ENCODE measurements at places on chromosomes 3 and 15.
A peak's percentile ranks its signal among the peaks of the same experiment; 100 is the strongest.

- DNase-seq, result no peak
Observed at GRCh38 chr15:64697911-64698369, 77.4 kb downstream of the RBPMS2 start.

DNA sequence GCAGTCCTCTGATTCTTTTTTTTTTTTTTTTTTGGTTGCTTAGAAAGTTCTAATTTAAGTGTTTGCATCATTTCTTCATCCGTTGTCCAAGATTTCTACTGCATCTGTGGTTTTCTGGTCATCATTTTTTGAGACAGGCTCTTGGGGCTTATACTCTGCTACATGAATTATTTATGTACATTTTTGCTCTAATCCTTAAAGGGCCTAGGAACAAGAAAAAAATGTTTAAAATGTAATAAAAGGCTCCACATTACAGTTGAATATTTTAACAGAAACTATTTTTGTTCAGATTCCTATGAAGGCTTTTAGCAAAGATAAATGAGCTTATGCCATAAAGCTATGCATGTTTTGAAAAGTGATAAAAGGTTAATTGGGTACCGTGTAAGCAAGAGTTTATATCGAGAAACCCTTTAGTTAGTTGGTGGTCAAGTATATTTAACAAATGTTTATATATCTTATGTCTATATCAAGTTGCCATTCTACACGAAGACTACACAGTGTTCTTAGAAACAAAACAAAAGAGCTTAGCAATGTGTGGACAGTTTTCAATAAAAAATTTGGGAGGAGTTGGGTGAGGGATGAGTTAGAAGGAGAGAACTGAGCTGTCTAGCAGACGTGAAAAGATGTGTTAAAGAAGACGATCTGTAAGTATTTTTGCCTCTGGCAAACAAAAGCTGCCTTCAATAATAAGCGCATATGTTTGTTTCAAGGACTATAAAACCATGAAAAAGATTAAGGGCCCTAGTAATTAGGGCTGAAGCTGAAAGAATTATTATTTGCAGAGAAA, 563.6 kb upstream of the NAALADL2 start:
- no peak for DNase-seq

DNA sequence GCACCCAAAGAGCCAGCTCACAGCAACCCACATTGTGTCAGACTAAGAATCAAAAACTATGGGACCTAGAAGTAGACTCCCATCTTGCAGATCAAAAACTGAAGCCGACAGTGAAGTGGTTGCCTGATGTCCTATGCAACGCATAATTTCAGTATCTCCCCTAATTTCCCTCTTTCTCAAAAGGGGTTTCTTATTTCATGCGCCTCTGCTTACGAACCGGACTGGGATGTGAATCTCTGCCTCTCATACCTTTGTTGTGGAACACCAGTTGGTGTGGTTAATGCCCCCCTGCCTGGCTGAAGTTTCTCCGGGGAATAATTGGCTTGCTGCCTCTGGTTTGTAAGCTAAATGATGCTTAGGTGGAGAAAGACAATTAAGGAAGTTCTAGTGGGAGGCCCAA, 514 bp upstream of the FAM174B start:
- no peak for DNase-seq

GRCh38 chr15:30885814-30886213, 17.9 kb upstream of the FAN1 start:
- no peak for DNase-seq

- peak; percentile 20 for DNase-seq
Observed at GRCh38 chr15:31216215-31216911, 110.3 kb upstream of the KLF13 start.

GRCh38 chr15:100291106-100291505, 50.7 kb downstream of the ADAMTS17 start:
- no peak for DNase-seq

- DNase-seq, result no peak
Observed at GRCh38 chr3:40518067-40518466, 6.7 kb upstream of the ZNF621 start.

GRCh38 chr3:194598771-194599557, 34.3 kb downstream of the TMEM44 start:
- DNase-seq, result no peak

GRCh38 chr15:33460166-33460805, 149.5 kb downstream of the RYR3 start:
- no peak for DNase-seq

GRCh38 chr3:134941820-134942219, 146.8 kb downstream of the EPHB1 start:
- DNase-seq, result no peak

GRCh38 chr3:51283421-51283820, 101.7 kb upstream of the MANF start:
- no peak for DNase-seq

DNA sequence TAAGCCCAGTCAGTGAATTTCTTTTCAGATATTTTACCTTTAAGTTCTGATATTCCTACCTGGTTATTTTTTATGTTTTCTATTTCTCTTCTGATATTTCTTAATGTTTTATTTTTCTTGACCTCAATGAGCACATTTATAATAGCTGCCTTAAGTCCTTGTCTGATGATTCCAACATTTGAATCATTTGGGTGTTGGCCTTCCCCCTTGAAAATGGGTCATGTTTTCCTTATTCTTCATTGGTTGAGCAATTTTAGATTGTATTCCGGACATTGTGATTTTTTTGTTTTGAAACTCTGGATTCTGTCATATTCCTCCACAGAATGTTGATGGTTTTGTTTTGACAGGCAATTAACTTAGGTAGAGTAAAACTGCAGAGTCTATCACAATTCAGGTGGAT, 9.7 kb upstream of the ACKR4 start:
- DNase-seq, result no peak

- DNase-seq, result no peak
Observed at GRCh38 chr3:9117220-9117619, 132.2 kb downstream of the SRGAP3 start.

GRCh38 chr3:45868213-45868612, 18.1 kb upstream of the CCR9 start:
- no peak for DNase-seq

DNA sequence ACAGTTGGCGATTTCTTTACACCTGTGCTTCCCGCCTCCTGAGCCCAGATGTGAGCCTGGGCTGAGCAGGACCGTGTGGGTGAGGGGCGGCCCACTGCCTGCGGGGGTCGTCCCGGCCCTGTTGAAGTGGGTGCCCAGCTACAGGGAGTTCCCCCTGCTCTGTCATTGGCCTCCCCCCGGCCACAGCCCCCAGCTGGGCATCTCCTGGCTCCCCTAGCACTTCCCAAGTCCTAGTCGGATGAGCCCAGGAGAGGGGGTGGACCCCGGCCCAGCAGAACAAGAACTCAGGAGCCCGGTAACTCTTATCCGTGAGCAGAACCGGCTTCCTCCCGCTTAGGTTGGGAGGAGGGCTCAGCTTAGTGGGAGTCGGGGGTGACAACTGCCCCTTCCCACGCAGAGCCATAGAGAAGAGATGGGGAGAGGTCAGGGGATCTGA, 757 bp downstream of the PAQR5 start:
- no peak for DNase-seq

GRCh38 chr3:30708472-30708871, 102.1 kb downstream of the TGFBR2 start:
- DNase-seq, result no peak

- no peak for DNase-seq
Observed at GRCh38 chr3:195113536-195114425, 157.2 kb downstream of the XXYLT1 start.

DNA sequence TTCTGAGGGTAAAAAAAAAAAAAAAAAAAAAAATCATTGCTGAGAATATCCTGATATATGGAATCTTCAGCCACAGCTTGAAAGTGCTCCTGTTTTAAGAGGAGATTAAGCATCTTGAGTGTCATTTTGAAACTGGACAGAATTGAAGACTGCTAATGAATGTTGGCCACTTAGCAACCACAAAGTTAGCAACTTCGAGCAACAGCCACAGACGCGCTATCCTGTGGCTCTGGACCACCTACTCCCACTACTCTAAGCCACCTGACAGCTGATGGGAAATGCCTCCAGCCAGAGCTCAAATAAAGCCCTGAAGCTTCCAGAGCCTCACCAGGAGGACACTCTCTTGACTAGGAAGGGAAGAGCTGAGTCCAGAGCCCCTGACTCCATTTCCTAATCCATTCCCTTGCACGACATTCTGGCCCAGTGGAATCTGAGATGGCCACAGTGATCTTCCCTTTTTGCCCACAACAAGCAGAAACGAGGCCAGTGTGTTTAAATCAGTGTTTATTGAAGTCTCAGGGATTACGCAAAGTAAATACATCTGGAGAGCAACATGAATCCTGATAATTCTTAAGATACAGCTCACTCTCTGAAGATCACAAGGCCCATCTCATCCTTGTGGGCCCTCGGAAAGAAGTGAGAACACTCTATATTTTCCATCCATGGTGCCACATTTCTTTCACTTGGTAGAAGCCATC, 58.6 kb downstream of the TMEM212 start:
- no peak for DNase-seq

DNA sequence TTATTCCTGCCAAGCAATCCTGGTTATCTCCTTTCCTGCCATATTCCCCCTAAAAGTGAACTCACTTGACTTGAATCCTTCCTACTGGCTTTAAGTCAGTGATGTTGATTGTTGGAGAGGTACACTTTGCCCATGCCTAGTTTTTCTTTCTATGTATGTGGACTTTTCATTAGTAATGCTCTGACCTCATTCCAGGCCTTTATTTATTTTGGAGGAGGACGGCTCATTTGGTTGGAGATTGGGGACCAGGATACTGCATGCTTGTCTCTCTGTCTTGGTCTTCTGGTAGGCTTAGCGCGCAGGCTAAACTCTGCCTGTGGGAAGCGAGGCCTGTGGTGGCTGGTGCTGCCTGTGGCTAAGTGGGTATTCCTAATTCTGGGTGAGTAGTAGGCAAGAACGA, 29.1 kb upstream of the MTMR10 start:
- DNase-seq, result no peak

DNA sequence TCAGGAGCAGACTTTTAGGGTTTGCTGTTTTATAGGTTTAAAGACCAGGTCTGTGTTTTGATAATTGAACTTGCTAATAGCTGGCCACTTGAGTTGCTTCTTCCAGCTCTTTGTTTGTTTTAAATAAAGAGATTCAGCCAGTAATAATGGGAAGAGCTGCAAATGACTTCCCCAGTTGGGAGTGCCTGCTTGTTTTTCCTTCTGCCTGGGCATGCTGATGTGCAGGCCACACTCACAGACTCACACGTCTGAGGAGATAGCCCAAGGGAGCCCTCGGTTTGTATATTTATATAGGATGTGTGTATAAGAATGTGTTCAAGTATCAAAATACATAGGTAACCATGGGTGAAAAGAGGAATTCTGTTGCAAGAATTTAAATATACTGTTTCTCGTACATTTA, 78.2 kb upstream of the BOC start:
- no peak for DNase-seq

DNA sequence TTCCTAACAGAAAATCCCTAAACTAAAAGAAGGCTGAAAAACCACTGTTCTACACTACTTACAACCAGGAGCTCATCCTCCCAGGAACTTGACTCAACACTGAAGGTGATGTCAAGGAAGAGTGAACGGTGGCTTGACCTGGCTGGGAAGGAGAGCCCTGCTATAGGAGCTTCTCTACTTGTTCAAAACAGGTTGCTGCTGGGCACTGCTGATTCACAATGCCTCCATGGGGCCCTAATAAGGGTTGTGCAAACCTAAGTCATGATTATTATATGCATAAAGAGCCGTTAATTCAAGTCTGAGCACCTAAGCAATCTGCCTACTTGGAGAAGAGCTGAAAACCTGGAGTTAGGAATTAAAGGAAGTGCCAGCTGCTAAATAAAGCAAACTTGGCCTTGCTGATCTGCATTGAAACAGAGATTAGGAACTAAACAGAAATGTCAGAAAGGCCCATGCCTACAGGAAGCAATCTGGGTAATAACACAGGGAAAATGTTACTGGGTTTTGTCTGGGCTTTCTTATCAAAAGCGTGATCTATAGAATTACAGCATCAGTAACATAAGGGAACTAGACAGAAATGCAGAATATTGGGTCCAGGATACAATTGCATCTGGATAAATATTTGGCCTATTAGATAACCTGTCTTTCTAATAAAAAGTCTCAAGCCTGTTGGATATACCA, 243.2 kb downstream of the NEK10 start:
- no peak for DNase-seq

DNA sequence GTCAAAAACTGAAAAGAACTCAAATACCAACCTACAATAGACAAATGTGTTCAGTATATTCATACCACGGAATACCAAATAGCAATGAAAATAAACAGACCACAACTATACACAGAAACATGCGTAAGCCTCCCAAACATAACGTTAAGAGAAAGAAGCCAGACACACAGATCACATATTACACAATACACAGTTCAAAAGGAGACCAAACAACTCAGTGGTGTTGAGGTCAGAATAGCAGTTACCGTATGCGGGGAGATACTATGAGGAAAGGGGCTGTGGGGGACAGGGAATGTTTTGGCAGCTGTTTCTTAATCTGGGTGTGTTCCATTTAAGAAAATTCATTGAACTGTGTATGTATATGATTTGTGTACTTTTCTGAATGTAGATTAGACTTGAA, 6.6 kb downstream of the OSBPL10 start:
- DNase-seq, result no peak

DNA sequence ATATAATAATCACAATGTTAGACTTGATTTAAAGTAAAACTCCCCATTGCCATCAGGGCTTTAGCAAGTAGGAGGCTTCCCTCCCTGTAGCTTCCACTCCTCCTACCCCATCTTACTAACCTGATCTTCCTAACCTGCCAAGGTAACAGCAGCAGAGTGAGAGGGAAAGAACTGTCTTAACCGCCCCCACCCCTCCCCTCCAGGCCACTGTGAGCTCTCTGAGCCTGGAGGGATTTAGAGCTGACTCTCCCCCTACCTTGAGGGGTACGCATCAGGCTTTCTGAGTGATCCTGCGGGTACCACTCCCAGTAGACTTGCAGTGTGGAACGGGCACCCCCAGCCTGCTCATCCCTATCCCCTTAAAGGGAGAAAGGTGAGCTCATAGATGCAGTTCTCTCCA, 11.4 kb upstream of the PRSS50 start:
- no peak for DNase-seq

- no peak for DNase-seq
Observed at GRCh38 chr15:29601811-29602210, 220.5 kb downstream of the TJP1 start.

DNA sequence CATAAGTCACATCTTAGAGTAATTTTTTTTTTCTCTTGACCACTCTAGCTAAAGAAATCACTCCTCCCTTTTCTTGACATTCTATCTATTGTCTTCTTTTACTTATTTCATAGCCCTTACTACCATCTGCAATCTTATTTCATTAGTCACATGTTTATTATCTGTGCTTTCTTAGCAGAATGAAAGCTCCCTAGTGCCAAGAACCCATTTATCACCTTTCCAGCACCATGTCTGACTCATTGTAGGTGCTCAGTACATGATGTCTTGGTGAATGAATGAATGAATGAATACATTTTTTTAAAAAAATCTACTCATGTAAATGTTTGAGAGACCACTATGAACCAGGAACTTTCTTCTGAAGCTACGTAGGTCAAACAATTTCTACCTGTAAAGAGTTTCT, 157.2 kb downstream of the CADPS start:
- DNase-seq, result no peak

- no peak for DNase-seq
Observed at GRCh38 chr3:65540666-65541065, 498.1 kb downstream of the MAGI1 start.

GRCh38 chr15:61528581-61528910, 299.4 kb upstream of the RORA start:
- DNase-seq, result no peak

- no peak for DNase-seq
Observed at GRCh38 chr3:49629451-49629850, 44.7 kb upstream of the APEH start.
